Epithelial cell of esophagus (primary cell): ENCODE measurements at places on chromosomes 6 and 20.

DNA sequence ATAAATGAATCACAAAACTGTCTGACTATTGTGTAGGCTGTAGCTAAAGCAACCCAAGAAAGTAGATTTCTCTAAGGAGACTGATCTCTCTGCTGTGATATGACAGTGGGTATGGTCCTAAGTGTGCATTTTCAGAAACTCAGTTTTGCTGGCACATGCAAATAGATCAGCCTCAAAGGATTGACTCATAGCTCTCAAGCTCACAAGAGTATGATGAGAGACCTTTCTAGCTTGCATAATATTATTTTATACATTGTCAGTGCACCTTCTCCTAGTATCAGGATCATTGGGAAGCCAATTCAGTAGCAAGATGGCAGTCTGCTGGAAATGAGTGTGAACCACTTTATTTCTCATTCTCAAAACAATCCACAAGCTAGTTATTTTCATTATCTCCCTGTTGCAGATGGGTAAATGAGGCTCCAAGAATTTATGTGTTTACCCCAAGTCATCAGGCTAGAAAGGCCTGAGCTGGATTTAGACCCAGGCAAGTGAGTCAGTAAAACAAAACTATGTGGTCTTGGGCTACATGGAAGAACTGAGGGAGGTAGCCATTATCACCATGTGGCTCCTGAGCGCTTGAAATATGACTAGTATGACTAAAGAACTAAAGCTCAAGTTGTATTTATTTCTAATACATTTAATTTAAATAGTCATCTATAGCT lies 27.9 kb upstream of the PLCB4 start:
- DNase-seq: peak; percentile 52

DNA sequence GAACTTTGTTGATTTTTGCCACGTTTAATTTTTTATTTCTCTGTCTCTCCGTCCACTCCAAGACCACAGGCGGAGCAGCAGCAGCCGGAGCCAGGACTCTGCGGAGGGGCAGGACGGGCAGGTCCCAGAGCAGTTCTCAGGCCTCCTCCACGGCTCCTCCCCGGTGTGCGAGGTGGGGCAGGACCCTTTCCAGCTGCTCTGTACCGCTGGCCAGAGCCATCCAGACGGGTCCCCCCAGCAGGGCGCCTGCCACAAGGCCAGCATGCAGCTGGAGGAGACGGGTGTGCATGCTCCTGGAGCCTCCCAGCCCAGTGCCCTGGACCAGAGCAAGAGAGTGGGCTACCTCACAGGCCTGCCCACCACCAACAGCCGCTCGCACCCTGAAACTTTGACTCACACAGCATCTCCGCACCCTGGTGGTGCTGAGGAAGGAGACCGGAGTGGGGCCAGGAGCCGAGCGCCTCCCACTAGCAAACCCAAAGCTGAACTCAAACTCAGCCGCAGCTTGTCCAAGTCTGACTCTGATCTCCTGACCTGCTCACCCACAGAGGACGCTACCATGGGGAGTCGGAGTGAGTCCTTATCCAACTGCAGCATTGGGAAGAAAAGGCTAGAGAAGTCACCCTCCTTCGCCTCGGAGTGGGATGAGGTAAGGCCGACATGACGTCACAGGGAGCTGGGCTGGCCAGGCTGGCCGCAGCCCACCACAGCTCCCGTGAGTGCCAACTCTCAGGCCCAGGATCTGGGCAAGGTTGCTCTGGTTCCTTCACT lies 123.5 kb downstream of the TCP11 start:
- DNase-seq: no peak

DNA sequence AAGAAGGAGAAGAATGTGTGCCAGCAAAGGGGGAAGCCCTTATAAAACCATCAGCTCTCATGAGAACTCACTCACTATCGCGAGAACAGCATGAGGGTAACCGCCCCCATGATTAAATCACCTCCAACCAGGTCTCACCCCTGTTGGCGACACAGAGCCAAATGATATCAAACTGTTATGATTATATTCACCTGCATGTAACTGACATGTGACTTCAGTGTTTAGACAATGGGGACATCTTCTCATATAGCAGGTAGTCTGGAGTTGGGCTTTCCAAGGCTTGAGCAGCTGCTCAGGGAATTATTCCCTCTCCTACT lies 115.2 kb downstream of the SASH1 start:
- DNase-seq: no peak

DNA sequence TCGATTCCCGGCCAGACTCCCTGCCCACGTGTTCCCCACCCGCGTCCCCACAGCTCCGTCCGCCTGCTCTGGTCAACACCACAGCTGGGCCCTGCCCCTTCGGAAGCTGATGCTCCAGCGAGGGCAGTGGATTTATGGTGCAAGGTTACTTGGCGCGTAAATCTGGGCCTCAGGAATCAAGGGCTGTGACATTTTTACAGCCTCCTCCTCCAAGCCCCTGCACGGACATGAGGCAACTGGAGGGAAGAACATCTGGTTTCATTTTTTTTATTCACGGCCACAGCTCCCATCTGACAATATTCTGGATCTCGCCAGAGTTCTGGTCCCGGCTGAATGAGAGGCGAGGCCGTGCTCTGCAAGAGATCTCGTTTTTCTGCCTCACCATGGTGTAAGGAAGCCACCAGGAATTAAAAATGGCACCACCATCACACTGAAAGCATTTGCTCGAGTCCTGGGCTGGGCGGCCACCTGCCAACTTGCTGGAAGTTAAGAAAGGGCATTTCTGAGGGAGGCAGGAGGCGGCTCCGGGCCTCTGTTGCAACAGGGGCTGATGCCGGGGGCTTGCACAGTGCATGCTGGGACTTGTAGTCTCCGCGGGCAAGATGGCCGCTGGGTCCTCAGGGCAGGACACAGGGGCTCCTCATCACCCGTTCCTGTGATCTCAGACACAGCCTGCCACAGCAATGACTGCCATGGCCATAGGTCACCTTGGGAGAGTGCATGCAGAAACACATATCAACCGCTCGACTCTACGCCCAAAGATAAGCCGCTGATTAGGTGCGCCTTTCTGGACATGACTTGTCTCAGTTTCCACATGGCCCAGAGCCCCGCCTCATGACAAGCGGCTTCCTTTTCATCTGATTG lies 148.5 kb downstream of the LY86 start:
- DNase-seq: no peak

DNA sequence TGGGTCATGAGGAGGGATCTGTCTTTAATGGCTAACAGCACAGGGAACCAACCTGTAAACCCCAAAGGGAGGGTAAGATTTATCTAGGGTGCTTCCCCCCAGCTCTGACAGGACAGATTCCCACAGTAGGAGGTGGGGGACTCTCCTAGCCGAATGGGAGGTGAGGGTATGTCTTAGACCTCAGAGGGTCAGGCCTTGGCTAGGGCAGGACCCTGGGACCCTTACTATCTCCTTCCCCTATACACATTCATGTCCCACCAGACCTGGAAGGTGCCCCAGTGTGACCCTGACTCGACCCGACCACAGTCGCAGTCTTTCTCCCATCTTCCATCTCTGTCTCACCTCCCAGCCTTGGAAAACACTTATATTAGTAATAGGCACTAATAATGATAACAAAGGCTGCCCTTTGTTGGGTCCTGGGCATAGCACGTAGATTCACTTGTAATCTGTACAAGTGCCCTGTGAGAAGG lies 36.8 kb downstream of the VEGFA start:
- DNase-seq: no peak

DNA sequence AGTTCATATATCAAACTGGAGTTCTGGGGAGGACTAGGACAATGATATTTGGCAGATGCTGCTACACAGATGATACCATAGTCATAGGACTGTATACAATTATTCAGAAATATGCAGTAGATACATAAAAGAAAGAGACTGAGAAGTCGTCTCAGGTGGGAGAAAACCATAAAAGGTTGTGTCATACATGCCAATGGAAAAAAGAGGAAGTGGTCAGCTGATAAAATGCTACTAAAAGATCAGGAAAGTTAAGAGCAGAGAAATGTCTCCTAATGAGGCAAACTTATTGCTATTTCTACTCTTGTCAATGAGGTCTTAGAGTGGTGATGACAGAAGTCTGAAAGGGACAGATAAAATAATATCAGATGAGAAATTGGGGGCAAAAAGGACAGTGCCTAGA lies 407.6 kb downstream of the COL12A1 start:
- no peak for DNase-seq

DNA sequence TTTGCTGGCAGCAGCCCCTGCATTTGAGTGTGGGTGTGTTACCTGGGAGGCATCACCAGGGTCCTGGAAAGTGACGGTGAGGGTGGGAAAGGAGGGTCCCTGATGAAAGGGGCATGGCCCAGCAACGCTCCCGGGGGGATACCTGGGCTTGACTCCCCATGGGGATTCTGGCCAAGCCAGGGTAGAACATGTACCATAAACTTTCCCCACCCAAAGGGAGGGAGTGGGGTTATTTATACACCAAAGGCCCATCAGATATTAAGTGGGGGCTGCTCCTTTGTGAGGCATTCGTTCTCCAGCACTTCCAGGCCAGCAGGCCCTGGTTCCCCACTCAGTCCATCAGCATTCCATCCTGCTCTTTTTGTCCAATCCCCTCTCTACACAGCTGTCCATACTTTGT lies 20.6 kb upstream of the CCR6 start:
- no peak for DNase-seq
